Activated CD8-positive, alpha-beta memory T cell treated with anti-CD3 and anti-CD28 coated beads, Interleukin-2, amount 50 U/mL, for 4 hours (primary cell): ENCODE measurements at places on chromosomes 1 and 21.

GRCh38 chr1:117127795-117128194 is 6.2 kb upstream of the TRIM45 start:
- DNase-seq, result no peak

- DNase-seq, result no peak
Measured at GRCh38 chr1:8043621-8044020, 17.5 kb upstream of the ERRFI1 start.

DNA sequence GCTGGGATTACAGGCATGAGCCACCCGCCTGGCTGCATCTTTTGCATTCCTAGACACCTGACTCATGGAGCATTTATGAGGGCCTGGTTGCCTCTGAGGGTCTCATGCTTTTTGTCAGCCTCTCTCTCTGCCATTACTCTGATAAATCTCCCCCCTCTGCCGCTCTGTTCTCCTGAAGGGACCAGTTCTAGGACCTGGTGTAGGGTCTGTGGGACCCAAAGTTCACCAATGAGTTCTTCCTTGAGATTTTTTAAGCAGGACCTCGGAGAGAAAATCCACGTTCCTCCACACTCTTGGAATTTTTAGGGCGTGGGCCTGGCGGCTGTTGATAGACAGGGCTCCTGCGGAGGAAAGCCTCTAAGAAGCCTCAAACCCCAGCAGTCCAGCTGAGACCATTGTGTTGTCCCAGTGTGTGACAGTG is 91.9 kb upstream of the ERRFI1 start:
- no peak for DNase-seq

DNA sequence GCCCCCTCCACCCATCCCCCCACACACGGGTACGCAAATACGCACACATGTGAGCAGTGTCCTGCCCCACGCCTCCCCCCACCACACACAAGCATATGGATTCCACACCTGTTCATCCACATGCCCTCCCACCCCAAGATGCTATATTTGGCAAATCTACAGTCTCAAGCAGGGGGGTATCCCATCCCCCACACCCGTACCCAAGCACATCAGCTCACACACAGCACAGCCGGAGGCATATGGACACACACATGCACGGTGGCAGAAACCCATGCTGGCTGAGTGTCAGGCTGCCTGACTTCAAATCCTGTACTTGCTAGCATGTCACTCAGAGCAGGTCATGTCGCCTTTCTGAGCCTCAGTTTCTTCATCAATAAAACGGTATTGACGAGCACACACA is 10.6 kb downstream of the COL16A1 start:
- DNase-seq, result no peak

DNA sequence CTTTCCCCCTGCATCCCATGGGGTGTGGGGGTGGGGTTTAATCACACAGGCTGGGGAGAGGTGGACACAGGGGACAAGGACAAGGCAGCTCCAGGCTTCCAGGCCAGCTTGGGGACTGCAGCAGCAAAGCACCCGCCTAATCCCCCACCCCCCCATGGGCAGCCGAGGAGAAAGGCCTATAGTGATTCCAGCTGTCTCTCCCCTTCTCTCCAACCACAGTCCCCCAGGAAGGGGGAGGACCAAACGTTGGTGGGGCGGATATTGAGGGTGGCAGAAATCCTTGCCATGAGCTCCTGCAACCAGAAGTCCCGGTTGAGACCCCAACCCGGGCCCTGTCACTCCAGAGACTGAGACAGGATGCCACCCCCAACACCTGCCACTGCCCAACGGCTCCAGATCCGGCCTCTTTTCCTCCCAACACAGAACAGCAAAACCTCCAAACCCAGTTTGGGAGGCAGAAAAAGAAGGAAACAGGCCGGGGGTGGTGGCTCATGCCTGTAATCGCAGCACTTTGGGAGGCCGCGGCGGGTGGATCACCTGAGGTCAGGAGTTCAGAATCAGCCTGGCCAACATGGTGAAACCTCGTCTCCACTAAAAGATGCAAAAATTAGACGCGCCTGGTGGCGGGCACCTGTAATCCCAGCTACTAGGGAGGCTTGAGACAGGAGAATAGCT is 1.7 kb downstream of the EPHA2 start:
- no peak for DNase-seq

- DNase-seq, result no peak
Measured at GRCh38 chr1:89871768-89872473, 51.1 kb downstream of the LRRC8D start.

- DNase-seq, result peak; percentile 40
Measured at GRCh38 chr1:91997607-91998195, 32.1 kb upstream of the EPHX4 start.

GRCh38 chr1:117812869-117813511 is 116.4 kb downstream of the GDAP2 start:
- DNase-seq, result no peak

GRCh38 chr1:8903908-8904650 is 25.6 kb upstream of the ENO1 start:
- no peak for DNase-seq

DNA sequence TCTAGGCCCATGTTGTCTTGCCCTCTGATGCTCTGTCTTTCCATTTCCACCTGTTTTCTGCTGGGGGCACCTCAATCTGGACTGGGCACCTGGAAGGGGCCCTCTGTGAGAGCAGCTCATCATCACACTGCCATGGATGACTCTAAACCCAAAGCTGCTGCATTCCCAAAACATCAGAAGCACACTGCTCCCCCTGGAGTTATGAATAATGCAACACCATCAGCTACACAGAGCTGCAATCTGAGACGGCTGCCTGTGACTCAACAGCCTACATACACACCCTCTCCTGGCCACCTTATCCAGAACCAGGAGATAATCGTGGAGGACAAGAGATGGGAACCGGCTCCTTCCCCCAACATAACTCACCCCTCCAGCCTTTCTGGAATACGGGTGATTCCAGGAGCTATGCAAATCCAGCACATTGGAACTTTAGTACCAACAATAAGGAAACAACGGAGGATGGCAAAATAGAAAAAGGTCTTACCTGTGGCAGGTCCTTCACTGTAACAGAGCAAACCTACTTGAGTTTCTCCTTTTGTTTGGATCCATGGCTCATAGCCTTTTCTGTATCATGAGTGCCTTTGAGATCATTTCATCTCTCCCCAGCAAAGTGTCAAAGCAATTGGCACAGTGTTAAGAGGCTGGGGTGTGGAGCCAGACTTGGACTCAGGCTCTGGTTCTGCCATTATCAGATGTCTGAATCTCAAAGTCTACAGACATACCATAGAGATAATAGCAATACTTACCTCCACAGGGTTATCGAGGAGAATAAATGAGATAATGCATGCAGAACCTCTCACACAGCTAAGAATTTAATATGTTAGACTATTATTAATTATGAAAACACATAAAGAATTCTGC is 29.3 kb downstream of the AK2 start:
- DNase-seq, result no peak

DNA sequence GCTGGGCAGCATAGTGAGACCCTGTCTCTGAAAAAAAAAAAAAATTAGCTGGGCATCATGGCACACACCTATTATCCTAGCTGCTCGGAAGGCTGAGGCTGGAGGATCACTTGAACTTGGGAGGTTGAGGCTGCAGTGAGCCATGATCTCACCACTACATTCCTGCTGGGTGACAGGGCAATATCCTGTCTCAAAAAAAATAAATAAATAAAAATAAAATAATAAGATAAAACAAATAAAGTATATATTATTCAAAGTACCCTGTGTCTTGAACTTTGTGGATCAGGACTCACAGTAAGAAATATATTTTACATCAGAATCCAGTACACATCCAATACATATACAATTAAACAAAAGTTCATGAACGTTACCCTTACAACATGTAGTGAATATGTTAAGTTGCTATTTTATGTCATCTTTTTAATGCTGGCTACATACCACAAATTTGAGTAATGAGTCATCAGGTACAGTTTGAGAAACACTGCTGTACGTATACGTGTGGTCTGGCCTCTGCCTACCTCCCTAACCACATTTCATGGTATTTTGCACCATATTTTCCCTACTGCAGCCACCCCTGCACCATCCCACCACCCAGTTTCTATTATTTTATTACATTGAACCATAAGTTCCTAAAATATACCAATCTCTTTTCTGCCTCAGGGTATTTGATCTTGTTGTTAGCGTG is 4.4 kb downstream of the NME7 start:
- peak; percentile 20 for DNase-seq

DNA sequence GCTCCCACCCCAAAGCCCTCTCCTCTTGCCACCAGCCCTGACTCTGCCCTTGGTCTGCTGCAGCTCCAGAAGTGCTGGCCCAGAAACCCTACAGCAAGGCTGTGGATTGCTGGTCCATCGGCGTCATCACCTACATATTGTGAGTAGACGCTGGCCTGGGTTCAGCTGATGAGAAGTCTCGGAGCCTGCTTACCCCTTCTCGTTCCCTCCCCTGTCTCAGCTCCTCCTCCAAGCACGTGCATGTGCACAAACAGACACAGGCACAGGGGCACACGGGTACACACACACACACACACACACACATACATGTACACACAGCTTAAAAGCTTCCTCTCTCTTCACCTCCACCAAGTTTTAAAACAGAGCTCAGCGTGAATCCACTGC is 24.3 kb downstream of the CAMK1G start:
- DNase-seq, result no peak

- no peak for DNase-seq
Measured at GRCh38 chr1:18241891-18242290, 134.3 kb downstream of the IGSF21 start.

- no peak for DNase-seq
Measured at GRCh38 chr1:157540160-157540748, 12.1 kb downstream of the FCRL5 start.

DNA sequence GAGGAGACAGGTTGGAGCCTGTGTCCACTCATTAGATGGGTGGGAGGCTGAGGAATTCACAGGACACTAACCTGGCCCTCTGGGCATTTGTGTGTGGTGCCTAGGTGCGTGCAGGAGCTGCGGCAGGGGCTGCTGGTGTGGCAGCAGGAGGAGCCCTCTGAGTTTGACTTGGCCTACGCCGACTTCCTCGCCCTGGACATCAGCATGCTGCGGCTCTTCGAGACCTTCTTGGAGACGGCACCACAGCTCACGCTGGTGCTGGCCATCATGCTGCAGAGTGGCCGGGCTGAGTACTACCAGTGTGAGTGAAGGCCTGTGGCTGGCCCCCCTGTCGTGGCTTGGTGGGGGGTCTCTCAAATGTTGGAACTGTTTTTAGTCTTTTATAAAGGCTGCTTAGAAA is 3.6 kb downstream of the XKR8 start:
- DNase-seq, result no peak

GRCh38 chr1:231049121-231049979 is 9.3 kb upstream of the FAM89A start:
- no peak for DNase-seq

DNA sequence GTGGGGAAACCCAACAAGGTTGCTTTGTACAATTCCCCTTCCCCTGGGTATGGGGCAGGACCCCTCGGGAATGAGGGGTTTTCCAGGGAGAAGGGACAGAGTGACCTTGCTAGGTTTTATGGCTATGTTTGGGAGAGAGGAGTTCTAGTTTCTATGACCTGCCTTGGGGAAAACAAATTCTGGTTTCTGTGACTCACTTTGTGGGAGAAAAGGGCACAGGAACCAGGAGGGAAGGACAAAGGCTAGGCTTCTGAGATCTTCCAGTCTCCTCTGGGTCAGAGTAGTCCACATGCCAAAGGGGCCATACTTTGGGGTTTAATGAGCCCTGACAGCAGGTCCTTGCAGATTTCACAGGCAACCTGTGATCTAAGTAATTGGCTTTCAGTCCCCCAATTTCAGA is 5.5 kb upstream of the PTGER3 start:
- DNase-seq, result no peak

GRCh38 chr1:239888639-239889038 is 203.0 kb upstream of the FMN2 start:
- no peak for DNase-seq

GRCh38 chr1:19123837-19124236 is 86.2 kb downstream of the UBR4 start:
- DNase-seq, result no peak

- no peak for DNase-seq
Measured at GRCh38 chr1:1440262-1441001, 4.9 kb downstream of the VWA1 start.

DNA sequence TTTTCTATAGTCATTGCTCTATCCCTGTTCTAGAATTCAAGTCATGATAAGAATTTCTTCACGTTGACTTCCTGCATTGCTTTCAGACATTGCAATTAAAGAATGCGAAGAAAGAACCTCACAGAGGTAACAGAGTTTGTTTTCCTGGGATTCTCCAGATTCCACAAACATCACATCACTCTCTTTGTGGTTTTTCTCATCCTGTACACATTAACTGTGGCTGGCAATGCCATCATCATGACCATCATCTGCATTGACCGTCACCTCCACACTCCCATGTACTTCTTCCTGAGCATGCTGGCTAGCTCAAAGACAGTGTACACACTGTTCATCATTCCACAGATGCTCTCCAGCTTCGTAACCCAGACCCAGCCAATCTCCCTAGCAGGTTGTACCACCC is 10.6 kb downstream of the APCS start:
- DNase-seq, result no peak
